ENCODE measurements at places on chromosomes 7 and 10.

GRCh38 chr10:33706191-33706590, 371.7 kb upstream of the NRP1 start:
- no peak for DNase-seq

DNA sequence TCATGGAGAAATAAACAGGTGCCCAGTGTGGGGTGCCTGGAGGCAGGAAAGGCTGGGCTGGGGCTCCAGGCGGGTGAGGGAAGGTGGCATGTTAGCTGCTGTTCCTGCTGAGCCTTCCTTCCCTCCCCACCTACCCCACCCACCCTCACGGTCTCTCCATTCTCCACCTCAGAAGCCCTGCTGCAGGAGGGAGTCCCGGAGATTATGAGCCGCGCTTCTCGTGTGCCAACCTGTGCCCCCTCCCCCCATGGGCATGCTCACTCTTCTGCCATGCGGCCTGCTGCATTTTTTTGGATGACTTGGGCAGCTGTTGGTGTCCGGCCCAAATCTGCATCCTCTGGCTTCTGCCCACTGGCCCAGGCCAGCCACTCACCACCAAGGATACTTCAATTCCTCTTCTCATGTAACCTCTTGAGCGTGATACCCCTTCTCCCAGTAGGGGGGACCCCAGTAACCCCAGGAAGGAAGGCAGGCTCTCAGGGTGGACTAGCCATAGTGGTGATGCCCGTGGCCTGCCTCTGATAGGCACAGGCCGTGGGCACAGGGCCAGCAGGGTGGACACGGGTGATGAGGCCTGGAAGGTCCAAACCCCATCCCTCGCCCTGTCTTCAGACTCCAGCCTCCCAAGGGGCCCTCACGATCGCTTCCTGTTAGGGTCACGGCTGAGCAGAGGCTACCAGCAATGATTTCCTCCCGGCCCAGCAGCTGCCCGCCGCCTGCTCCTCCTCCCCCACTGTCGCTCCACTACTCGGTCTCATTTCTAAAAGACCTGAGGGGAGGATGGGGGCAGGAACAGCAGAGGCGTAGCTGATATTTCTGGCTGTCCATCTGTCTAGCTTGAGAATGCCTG, 27.8 kb downstream of the UNC5B start:
- no peak for DNase-seq

DNA sequence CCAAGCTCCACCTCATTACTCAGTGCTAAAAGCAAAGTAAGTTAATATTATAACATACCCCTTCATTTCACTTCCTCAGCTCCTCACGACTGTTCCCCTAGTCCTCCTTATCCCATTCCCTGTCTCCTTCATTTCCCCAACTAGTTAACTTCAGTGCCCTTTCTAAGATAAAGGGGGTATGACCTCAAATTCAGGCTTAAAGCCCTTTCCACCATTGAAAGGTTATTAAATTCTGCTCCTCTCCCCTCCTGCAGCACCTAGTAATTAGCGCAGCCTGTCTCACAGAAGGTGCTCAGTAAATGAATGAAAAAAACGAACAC, 1.0 kb downstream of the CRPPA start:
- DNase-seq = no peak

- no peak for DNase-seq
Measured at GRCh38 chr7:130649004-130649790, 19.4 kb downstream of the COPG2 start.

GRCh38 chr10:83218205-83218604, 921.1 kb upstream of the GHITM start:
- DNase-seq = no peak

DNA sequence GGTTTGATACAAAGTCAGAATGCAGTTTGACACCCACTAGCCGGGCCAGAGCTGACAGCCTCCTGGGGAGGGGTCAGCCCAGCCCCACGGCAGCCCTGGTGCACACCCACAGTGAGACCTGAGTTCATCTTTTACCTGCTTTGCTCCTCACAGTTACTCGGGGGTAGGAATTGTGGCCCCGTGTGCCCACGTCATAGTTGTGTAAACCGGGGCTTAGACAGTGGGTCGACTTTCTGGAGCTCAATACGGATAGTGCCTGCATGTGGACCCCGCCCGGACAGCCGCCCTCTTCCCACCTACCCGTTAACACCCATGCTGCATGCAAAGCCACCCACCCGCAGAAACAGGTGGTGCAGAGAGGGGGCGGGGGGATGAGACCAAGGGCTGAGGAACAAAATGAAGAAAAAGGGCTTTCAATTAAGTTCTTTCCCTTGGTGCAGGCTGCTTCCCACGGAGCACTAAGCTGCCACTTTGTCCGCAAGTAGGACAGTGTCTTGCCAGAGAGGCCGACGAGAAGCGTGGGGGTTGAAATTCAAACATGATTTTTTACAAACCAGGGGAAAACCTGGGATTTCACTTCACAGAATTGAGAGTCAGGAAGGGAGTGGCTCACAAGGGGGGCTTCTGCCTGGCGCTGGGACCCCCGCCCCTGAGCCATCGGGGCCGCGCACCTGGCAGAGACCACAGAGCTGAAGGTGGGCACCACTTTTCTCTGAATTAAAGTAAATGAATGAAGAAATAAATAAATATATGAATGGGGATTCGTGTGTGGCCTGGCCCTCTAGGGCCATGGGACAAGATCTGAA, 24.6 kb upstream of the FOXL3 start:
- DNase-seq = no peak

DNA sequence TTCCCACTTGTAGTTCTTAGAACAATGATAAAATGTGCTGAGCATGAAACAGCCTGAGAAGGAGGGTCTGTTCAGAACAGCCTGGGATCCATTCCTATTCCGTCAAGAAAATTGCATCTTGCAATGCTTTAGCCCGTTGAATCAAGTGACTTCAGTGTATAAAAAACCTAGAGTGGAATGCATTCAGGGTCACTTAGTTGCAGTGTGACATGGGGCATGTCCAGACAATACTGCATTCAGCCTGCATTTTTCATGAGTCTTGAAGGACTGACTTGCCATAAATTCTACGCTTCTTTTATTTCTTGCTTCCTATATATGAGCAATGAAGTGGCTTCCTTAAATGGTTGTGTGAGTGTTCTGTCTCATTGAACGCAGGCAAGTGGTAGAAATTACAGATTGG, 758.3 kb upstream of the COBL start:
- no peak for DNase-seq

DNA sequence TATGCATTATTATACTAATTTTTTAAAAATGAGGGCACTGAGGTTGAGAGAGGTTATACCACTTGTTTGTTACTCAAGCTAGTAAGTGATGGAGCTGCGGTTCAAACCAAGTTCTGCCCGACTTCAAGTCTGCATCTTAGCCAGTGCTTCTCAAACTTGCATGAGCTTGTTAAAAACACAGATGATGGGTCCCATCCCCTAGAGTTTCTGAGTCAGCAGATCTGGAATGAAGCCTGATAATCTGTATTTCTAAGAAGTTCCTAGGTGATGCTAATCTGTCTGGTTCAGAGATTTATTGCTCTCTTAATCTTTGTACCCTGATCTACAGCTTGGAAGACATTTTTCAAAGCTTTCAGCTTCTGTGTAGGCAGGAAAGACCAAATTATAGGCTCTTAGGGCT, 67.7 kb upstream of the CC2D2B start:
- no peak for DNase-seq

DNA sequence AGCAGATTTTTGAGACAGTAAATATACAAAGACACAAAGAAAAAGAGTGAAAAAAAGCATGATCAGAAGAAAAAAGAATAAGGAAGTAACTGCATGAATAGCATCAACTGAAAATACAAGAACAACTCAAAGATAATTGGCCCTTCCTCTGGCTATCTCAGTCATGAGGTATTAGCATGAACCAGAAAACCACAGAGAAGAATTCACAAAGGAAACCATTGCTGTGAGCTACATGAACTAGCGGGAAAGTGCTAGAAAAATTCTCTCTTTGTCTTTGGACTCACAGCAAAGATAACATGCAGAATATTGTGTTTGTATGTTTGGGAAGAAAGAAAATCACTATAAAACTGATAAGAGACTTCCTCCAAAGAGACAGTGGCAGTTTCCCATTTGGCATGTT, 82.9 kb downstream of the SORCS1 start:
- DNase-seq = no peak

DNA sequence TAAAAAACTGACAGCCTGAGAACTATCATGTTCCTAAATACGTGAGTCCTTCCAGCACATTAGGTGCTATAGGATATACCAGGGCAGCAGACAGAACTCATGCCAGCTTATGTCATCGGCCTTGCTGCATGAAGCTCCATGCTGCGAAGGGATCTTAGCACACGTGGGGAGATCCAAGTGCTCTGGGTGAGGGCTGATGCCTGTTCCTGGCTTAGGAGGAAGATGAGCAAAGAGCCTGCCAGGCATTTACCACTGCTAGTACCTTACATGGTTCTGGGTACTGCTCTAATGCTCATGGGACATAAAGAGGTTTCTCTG, 43.2 kb downstream of the SVIL start:
- DNase-seq = no peak

GRCh38 chr7:88801046-88801445, 5.5 kb upstream of the TEX47 start:
- DNase-seq = no peak

DNA sequence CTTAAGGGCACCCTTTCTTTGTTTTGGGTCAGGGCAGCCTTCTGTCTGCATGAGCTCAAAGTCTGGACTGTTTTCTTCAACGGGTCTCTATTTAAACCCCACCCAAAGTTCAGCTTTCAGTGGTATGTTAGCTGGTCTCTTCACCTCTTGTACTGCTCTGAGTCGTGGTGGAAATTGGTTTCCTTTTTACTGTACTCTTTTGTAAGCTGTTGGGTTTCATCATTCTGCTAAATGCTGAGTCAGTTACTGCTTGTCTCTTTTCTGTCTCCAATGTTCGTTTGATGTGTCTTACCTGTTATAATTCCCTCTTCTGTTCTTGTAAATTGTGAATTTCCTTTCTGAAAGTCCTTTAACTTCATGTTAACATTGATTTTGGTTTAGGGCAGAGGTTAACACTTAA, 64.1 kb upstream of the MALRD1 start:
- DNase-seq = no peak

- DNase-seq = no peak
Measured at GRCh38 chr10:10223131-10223530, 794.5 kb upstream of the CELF2 start.

- no peak for DNase-seq
Measured at GRCh38 chr7:34313289-34313688, 344.7 kb upstream of the NPSR1 start.

DNA sequence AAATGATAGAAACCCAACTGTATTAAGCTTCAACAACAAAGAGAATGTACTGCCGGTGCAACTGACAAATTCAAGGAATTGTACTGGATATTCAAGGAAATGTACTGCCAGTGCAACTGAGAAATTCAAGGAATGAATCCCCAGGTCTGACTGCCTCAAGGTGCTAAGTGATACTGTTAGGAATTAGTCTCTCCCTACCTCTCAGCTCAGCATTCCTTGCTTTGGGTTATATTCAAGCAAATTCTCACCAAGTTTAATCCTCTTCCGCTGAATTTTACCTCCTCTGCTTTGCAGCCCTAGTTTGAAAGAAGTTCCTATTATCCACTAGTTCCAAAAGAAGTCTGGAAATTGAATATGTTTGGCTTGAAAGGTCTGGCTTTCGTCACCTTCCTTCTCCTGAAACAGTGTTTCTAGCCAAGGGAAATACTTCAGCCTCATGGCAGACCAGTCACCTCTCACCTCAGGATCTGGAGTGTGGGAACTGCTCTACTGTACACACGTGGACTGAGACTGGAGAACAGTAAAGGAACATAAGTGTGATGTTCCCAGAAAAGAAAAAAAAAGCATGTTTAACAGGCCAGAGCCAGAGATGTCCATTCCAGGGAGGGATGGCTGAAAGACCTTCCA, 60.4 kb downstream of the SORCS1 start:
- no peak for DNase-seq

DNA sequence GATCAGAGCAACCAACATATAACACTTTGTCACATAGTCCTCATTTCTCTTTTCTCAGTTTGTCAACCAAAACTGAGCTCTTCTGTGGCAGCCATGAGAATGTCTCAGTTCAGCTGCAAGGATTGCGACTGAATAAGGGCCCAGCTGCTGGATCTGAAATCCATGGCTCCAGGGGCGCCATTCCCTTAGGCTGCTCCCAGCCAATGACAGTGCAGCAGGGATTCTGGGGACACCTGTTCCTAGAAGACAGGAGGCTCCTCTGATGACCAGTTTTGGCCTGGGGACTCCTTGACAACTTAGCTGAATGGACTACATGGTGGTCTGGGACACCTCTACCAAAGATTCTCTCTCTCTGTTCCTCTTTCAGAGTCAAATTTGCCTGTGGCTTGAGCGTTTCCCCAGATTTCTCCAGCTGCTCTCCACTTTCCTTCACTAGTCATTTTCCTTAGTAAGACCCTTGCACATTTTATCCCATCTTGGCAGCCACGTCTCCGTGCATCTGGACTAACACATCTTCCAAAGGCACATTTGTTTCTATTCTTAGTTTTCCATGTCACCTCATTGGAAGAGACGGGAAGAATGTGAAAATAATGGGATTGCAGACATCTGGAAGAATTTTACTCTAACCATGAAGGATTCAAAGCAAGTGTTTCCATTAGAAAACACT, 28.1 kb upstream of the KIF5B start:
- DNase-seq = no peak

- no peak for DNase-seq
Measured at GRCh38 chr10:78266741-78267469, 233.2 kb downstream of the RPS24 start.

DNA sequence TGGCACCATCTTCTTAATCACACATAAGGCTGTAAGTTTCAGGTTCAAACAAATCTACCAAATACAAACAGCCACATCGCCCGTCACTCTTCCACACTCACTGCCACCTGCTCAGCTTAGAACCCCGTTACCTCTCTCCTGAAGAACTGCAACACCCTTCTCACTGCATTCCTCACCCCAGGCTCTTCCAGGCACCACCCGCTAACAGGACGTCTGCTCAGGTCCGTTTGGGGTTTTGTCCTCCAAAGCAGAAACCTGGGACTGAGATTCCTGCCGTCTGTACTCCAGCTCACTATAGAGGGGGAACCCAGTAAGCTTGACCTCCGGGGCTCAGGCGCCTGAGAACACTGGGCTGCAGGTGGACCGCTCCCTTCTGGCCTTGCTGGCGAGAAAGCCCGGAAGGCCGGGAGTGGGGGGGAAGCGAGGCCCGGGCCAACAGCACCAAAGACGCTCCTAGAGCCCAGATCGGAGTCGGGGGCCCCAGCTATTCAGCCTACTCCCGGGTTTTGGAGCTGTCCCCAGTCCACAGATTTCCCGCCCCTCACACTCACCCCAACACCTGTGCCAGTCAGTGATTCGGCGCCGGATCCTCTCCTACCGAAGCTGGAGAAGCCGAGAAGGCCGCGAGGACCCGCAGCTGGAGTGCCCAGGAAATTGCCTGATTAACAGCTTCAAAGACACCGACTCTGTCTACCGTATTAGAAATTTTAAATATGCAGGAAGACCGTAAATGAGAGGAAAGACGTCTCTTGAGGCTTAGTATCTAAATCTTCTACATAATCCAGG, at the start of gene AP3M1:
Gene AP3M1 (minus strand): TSS at position 625 of the 786 bp plus-strand sequence. CDS start 12,449 bp downstream, outside the sequence.
- peak; percentile 82 for DNase-seq

DNA sequence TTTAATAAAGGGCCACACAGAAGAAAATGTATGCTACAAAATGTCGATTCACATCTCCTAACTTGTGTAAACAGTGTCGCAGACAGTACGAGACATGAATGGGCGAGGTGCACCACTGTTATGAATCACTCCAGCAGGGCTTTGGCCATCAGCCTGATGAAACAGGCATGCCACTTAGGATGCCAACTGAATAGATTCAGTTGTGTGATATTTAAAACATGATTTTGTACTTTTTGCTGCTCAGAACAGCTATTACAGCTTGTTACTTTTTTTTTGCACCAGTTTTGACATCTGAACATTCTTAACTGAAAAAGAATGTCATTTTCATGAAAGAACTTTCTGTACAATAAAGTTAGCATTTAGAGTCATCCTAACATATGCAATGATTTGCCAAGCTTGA, 138.1 kb downstream of the VTI1A start:
- no peak for DNase-seq

Data from activated CD4-positive, alpha-beta T cell treated with anti-CD3 and anti-CD28 coated beads, Interleukin-2, amount 50 U/mL, for 1 hour (primary cell).